ENCODE measurements at places on chromosomes 2 and 18. TPM values are rescaled to one million over a fixed set of nuclear protein-coding genes. Genes with fewer than 3 reads are reported as not detected.

Gene ZNF514
- total RNA-seq = 4.2 TPM

DNA sequence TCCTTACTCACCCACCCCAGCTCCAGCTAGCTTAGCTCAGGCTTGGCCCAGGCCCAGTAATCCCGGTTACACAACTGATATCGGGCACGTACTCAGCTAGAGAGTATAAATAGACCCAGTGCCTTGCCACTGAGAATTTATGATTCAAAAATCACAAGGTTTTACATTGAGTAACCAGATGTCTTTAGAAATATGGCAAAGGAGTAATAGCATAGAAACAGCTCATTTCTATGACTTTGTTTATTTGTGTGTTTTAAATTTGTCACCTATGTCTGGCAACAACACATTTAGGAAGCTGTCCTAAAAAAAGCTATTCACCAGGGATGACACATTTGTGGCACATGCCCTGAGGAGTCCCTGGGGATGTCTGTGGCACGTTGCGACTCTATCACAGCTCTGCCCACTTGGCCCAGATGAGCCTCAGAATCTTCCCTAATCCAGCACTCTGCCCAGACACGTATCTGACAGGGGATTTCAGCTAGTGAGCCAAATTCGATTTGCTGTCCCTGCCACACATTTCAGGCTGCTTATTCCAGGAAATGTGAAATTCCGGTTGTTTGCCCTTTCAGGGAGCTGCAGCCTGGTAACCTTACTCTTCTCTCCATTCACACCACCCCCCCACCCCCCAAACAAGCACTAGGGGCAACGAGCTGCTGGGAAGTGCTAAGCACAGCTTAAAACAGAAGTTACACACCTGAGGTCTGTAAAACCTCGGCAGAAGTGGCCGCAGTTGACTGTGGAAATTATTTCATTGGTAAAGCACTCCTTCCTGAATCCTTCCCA lies 85.4 kb upstream of the ZCCHC2 start:
- no peak for DNase-seq

Gene MYO3B
- total RNA-seq = 0.05 TPM

GRCh38 chr2:31515586-31515985 lies 65.2 kb downstream of the SRD5A2 start:
- DNase-seq = no peak

Gene PAIP2B
- total RNA-seq = 28.6 TPM

Gene COLEC12
- 1.6 TPM for total RNA-seq

DNA sequence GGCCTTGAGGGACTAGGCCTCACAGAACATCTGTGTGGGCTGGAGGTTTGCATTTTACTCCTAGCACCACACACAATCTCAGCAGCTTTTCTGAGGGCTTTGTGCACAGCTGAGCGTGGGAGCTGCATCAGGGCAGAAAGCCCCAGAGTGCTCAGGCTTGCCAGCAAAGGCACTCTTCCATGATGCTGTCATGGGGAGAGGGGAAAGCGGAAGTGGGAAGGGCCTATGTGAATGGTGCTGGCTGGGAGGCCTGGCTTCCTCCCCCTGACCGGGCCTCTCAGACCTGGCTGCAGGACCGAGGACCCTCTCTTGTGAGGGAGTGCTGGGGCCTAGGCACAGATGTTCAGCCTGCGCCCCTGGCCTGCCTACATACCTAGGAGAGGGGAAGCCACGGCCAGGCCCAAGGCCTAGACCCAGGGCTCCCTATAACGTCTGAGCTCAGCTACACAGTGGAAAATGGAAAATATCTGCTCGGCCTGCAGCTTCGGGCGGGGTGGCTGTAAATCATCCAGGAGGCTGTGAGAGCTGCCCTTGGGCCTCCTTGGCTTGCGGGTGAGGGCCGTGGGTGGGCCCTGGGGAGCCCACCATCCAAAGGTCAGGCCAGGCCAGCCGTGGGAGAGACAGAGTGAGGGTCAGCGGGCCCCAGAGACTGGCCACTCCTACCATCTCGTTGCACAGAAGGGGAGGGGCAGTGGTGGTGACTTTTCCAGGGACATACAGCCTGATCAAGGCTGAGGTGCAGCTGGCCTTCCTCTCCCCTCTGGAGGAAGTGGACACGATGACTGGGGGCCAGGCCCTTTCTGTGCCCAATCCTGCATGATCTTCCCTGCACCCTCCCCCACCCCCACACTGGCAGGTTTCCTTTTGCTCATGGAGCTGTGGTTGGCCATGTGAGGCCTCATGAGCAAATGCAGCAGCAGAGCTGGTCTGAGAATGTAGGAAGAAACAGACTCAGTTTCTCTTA lies 22.8 kb downstream of the GLI2 start:
- no peak for DNase-seq

DNA sequence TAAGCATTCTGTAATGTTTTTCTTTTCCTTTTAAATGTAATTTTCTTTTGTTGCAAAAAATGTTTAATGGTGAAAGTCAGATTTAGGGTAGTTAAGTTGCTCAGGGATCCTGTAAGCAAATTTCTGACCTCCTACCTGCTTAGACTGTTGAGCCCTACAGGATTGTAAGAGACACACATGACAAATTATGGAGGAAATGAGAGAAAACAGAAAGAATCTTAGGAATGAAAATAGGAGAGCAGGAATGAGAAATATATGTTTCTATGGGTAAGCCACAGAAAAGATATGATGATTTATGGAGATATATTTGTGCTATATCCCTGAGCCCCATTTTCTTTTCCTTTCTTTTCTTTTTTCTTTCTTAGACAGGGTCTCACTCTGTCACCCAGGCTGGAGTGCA lies 28.3 kb downstream of the CYBRD1 start:
- no peak for DNase-seq

Gene TMEM37
- total RNA-seq = 17.6 TPM

- no peak for DNase-seq
Measured at GRCh38 chr2:29129586-29130281, 14.5 kb downstream of the CLIP4 start.

DNA sequence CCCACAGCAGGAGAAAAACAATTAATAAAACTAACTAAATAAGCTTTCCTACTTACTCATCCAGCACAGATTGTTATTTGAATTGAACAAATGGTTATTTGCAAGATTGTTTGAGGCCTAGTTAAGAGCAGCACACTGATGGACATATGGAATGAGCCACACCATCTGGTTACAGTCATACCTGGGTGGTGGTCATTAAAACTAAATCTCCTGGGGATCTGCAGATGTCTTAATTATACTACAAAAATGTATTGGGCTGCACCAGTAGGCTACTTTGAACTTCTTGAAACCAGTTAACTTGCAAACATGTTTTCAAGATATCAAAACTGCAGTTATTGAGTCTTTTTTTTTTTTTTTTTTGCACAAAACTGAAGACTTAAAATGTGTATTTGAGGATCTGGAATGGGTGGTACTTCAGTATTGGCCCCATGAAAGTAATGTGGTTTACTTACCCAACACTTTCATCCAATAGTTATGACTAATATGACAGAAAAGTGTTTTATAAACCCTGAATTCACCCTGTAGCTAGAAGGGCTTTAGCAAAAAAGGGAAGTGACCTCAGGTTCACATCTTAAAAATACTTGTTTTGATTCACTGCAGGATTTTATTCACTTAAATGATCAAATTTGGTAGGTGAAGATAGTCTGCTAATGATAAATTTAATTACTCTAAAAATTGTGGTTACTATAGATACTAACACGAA lies 10.8 kb downstream of the AGFG1 start:
- no peak for DNase-seq

DNA sequence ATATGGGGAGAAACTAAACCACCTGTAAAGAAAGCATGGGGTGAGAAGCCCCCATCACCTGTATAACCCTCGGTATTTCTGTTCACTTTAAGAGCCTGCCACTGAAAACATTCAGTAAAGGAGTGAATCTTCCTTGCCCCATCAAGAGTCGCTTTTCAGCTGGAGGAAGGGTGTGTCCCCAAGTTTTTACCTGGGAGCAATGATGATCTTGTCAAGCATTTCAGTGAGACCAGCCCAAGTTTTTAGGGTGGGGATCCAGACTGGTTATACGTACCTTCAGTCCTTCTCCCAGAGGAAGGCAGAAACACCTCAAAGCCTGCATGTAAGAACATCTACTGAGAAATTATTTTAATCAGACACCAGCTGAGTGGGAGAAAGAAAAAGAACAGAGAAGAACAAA lies at the start of gene DSG1:
Gene DSG1, plus strand, starts transcription at position 301 of the 400 bp plus-strand sequence. CDS start 141 bp downstream, outside the sequence.
- DNase-seq = no peak

GRCh38 chr2:132419235-132419634 lies 2.6 kb downstream of the GPR39 start:
- DNase-seq = no peak

DNA sequence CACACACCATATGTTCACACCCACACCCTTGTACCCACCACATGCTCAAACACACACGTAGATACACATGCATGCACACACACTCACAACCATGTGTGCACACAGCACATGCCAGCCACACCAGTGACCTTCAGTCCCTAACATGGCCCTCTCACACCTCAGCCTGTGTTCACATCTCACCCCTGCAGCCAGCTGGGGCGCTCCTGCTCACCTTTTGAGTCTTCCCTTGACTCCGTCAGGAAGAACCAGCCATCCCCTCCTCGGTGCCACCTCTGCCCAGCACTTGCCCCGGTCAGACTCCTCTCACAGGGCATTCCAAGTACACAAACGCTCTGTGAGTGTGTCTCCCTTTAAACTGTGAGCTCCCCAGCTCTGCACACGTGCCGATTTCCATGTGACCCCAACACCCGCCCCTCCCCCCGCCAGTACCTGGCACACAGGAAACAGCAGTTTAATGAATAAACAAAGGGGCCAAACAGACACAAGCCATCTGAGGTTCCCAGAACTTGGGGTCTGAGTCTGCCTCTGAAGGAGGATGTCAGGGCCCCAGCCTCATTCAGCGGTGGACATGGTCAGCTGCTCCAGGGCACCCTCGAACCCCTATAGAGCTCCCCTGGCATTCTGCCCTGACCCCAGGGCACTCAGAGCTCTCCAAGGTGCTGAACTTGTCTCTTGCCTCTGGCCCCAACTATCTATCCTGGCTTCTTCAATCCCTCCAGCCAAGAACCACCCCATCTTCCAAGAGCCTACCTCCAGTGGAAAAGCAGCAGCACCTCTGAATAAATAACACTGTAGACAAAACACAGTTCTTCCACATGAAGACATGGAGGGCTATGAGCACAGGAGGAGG lies 252.9 kb downstream of the ATAD2B start:
- DNase-seq = no peak

Gene STAT4
- 7.9 TPM for total RNA-seq

GRCh38 chr18:24187049-24187448 lies 48.2 kb downstream of the CABYR start:
- no peak for DNase-seq

GRCh38 chr2:108823286-108823685 lies 36.7 kb downstream of the CCDC138 start:
- DNase-seq = no peak

GRCh38 chr2:164737612-164738081 lies 104.0 kb downstream of the COBLL1 start:
- DNase-seq = peak; percentile 54

GRCh38 chr2:196502386-196502785 lies 137.1 kb upstream of the CCDC150 start:
- DNase-seq = no peak

Gene TYW5
- total RNA-seq = 6.3 TPM

GRCh38 chr2:219404954-219405353 lies 13.2 kb upstream of the DES start:
- no peak for DNase-seq

DNA sequence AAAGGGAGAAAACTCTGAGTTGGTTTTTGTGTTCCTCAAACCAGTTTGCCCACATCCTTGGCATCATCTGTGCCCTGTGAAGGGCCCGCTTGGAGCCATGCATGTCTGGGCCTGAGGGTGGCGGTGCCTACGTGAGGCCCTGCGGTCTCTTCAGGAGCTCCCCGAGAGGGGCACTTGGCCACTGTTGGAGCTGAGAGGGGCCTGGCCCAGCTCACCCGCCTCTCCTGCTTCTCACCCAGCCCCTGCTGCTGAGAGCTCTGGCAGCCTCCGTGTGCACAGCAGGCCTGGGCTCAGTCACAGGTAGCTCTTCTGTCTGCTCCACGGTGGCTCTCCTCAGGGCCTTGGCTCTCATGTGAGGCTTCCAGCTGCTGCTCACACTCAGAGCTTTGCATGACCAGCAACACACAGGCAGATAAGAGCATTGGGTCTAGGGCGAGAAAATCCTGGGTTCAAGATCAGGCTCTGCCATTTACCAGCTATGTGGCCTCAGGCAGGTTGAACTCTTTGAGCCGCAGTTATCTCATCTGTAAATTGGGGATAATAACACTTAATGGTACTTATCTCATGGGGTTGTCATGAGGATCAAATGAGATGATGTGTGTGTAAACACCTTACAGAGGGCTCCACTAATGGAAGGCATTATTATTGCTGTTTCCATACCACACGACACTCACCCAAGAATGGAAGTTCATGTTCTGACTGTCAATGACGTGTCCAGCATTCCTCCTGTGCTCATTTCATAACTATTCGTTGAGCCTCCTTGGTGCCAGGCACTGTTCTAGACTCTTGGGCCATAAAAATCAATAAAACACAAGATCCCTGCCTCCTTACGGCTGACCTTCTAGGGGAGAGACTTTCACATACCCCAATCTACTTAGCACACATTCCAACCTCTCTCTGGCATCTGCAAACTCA lies 41.6 kb upstream of the PLB1 start:
- no peak for DNase-seq

DNA sequence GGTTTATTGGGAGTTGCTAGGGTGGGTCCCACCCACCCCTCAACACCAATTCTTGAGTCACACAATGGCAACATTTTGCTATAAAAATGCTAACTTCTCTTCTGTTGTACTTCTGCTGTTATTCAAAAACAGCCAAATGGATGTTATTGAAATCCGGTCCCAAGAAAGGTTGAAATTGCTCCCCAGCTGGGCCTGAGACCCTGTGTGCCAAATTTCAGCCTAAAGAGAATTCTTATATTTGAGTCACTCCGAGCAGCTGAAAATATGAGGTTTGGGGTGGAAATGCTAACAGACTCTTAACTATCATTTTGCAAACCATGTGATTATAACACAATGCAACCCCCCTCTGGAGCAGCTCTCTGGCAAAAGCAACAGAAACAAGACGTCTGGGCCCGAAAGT lies 27.0 kb upstream of the ACVR1 start:
- no peak for DNase-seq

Gene INO80C
- 10.4 TPM for total RNA-seq

GRCh38 chr18:31791817-31792579 lies 31.3 kb upstream of the SLC25A52 start:
- no peak for DNase-seq

- DNase-seq = no peak
Measured at GRCh38 chr2:1224901-1225300, 188.4 kb upstream of the TPO start.

- DNase-seq = no peak
Measured at GRCh38 chr2:118732432-118732831, 115.0 kb downstream of the EN1 start.

DNA sequence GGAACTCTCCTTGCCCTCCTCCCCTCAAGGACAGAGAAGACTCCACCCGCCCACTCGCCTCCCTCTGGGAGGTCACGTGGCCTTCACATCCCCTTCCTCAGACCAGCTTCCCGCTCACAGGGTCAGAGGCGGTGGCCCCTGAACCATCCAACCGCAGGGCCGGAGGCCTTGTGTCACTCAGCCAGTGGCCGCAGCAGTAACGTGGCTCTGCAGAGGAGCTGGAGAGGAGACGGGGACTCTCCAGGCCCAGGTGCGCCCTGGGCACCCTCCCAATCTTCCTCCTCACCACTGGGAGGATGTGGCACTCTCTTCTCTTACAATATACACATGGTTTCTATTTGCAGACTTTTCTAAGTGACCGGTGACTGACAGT lies 161.7 kb downstream of the TWIST2 start:
- no peak for DNase-seq

Gene SEMA4C
- total RNA-seq = 23.2 TPM

- peak; percentile 78 for DNase-seq
Measured at GRCh38 chr2:241540771-241541561, 17.6 kb upstream of the BOK start.

All from liver (tissue), 10 donors.